ENCODE measurements at places on chromosomes 7 and 10.

GRCh38 chr7:145293228-145293701 is 457.4 kb upstream of the TPK1 start:
- no peak for DNase-seq

- no peak for DNase-seq
These were observed 42.1 kb downstream of the RBM17 start for GRCh38 chr10:6130848-6131470.

GRCh38 chr7:2567679-2568278 is 9.0 kb downstream of the IQCE start:
- DNase-seq, result peak; percentile 47

- no peak for DNase-seq
These were observed 84.1 kb downstream of the BMPR1A start for GRCh38 chr10:86840498-86840897.

GRCh38 chr10:87753995-87754866 is 63.8 kb downstream of the ATAD1 start:
- DNase-seq, result no peak

DNA sequence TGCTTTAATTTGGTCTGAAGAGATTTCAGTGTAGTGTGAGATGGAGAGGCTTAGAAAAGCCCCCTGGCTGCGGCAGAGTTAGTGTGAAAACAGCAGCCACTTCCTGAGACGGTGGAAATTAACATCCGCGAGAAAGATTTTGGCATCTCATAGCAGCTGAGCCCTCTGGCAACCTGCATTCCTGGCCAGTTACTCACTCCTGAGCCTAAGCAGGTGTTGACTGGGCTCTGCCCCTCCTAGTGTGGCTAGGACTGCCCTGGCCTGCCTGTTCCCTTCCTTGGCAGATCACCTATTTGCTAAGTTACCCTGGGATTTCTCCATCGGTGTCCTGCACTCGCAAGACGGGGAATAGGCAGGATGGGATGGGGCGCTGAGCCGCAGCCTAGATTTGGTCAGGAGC is 57.6 kb upstream of the LMTK2 start:
- DNase-seq, result no peak

DNA sequence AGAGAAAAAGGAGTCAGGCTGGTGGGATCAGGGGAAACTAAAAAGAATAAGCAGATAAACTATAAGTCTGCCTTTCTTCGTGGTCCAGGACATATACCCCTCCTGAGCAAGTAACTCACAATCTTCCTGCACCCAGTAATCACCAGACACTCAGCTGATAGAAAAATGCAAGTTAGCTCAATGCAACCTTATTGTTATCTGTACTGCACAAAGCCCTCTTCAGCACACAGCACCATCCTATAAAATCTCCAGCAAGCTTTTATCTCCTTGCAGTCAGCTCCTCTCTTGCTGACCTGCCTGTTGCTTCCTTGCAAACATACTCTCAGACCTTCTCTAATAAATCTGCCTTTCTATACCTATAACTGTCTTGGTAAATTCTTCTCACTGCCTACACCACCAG is 6.7 kb downstream of the SLC37A3 start:
- DNase-seq, result no peak

DNA sequence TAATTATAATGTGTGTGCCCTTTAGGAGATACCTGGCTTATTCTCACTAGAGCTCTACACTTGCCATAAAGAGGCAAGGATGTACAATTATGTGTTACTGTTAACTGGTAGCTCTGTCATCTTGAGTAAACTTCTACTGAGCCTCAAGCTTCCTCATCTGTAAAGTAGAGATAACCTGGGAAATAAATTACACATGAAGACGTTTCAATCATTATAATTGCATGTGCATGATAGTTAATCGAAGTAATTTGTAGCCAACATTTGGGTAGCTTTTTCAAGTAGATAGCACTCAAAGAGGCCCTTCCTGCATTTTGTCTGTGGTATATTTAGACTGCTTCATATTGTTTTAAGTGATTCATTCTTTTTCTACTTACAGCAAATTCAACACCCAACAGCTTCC is 2.4 kb downstream of the CCT6A start:
- no peak for DNase-seq

GRCh38 chr10:90192825-90193224 is 491.4 kb downstream of the KIF20B start:
- no peak for DNase-seq

DNA sequence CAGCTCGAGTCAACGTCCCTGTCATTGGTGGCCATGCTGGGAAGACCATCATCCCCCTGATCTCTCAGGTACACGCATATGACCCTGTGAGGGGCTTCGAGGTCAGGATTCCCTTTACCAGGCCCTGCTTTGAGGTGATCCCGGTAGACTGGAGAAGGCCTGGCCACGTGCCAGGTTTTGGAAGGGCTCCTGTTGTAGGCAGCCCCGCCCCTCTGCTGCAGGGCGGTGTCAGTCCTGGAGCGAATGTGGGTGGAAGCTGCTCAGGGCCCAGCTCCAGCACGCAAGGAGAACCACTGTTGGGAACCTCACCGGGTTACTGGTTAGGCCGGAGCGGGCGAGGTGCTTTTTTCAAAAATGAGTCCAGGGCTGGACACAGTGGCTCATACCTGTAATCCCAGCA is 15.6 kb downstream of the MDH2 start:
- DNase-seq, result peak; percentile 8
